ENCODE measurements at places on chromosomes 1 and 21.
A peak's percentile ranks its signal among the peaks of the same experiment; 100 is the strongest.

DNA sequence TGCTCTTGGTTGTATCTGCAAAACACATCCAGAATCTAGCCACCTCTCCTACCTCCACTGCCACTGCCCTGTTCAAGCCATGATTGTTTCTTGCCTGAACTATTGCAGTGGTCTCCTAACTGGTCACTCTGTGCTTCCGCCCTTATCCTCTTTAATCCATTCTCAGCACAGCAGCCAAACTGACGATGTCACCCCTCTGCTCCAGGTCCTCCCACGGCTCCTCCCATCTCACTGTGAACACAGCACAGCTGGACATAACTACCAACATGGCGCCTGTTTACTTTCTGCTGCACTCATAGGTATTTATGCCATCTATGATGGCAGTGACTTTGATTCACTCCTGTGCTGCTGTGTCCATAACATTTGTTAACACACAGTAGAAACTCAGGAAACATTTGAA lies 406.7 kb downstream of the DISC1 start:
- DNase-seq, result no peak

DNA sequence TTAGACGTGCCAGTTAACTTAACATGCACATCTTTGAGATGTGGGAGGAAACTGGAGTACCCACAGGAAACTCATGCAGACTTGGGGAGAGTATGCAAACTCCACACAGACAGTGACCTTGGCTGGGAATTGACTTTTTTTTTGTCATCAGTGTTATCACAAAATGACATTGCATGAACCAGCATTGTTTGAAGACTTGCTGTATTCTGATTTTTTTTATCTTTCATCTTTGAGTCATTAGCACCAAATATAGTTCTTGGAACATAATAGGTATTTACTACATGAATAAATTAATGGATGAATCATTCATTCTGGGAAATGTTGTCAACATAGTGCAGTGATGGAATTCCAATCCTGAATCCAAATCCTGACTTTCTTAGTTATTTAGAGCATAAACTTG lies 77.0 kb downstream of the ATF6 start:
- DNase-seq, result no peak

DNA sequence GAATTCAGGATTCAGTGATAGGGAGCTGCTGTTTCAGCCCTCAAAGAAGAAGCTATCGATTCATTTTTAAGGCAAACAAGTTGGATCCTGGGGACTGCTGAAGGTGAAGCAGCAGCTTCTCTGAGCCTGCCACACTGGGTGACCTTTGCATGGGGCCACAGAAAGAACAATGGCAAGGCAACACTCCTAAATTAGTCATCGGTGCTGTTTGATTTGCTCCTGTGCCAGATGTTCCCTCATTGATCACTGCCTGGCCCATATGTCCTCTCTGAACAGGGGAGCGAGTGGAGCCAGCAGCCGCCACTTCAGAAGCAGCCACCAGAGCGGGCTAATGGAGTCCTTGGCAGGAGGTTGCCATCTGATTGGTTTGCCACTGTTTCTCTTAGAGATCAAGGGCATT lies 391.5 kb downstream of the NTNG1 start:
- peak; percentile 99 for DNase-seq

DNA sequence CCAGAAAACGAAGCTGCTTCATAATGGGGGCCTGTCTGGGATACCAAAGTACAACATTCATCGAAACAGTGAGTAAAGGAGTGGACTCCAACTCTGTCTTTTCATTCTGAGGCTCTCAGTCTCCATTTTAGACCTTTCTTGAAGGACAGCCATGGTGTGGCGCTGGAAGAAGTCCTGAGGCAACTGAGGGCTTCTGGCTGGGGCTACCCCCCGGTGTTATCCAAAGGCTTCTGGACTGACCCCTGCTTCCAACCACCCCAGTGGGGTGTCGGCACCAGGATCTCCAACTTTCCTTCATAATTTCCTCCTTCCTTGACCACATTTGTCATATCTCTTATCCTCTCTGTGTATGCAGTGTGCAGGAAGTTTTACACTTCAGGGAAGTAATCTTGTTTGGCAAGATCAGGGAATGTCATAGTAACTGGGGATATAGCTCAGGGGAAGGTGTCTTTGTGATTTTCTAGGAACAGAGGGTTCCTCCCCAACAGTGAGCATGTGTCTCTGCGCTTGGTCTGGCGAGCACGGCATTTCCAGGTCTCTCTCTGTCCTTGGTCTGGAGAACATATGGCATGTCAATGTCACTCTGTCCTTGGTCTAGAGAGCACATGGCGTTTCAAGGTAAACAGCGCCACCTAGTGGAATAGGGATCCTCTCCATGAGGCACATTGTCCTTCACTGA lies 19.4 kb upstream of the BSDC1 start:
- no peak for DNase-seq

Measured in DMS79 treated with DMSO at 0.1 percent for 48 hours (cell line).